ENCODE measurements at places on chromosomes 4 and X.

DNA sequence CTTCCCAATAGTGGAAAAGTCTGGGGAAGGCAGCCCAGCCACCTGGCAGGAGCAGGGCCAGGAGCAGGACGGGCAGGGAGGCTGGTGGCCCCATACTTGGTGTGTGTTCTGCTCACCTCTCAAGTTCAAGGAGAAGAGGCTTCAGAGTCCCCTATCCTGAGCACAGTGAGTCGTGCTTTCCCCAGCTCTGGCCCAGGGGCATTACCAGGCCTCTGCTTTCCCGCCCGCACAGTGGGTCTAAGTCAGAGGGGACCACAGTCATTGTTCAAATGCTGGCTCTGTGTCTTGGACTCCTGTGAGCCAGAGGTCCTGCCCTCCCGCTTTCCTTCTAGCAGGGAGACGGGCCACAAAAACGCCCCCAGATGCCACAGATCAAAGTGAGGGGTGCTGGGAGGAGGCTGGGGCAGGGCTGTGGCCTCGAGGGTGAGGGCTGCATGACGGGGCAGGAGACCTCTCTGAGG, 27.6 kb downstream of the HTRA3 start:
- DNase-seq: no peak

DNA sequence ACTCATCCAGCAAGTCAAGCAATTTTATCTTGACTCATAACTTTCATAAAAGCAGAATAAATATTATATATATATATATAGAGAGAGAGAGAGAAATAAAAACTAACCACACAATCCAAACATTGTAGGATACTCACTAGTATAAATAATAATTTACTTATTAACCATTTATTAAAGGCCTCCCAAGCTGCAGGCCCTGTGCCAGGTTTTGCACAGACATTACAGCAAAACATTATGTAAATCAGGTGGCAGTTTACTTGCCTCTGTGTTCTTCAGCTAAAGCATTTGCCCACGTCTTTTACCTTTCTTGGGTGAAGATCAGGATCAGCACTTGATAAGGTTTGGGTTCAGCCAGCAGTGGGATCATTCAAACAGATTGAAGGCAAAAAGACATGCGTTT, 75.6 kb downstream of the CLDN22 start:
- no peak for DNase-seq

DNA sequence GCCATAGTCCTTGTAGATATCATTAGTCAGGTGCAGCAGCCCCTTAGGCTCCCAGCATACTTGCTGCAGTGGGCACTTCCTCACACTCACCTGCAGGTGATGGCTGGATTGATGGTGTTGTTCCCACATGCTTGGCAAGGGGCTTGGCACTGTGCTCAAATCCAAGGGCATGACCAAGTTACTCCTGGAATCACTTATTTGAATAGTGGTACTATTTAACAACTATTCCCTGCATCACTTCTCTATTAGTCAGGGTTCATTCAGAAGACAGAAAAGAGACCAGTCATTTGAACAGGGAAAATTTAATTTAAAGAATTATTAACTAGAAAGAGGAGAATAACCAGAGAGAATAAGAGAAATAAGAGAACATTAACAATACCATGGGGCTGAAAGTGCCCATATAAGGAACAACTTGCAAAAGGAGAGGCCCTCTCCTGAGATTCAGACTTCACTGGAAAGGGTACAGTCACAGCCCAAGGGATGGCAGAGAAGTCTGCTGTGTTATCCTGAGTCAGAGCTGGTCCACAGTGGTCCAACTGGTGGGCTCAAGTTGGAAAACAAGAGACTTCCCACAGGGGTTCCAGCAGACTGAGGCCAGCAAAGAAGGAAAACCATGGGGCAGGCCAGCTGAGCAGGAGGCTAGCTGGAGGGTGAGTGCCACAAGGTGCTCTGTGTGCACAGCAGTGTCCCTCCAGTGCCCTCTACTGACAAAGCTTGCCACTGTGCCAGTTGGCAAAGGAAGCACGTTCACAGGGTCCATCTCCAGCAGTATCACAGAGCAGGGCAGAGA, 9.8 kb downstream of the SPP1 start:
- no peak for DNase-seq

GRCh38 chr4:138103597-138104283, 138.4 kb downstream of the SLC7A11 start:
- no peak for DNase-seq

- DNase-seq: no peak
These were observed 56.4 kb upstream of the XIAP start for GRCh38 chrX:123803331-123803983.

DNA sequence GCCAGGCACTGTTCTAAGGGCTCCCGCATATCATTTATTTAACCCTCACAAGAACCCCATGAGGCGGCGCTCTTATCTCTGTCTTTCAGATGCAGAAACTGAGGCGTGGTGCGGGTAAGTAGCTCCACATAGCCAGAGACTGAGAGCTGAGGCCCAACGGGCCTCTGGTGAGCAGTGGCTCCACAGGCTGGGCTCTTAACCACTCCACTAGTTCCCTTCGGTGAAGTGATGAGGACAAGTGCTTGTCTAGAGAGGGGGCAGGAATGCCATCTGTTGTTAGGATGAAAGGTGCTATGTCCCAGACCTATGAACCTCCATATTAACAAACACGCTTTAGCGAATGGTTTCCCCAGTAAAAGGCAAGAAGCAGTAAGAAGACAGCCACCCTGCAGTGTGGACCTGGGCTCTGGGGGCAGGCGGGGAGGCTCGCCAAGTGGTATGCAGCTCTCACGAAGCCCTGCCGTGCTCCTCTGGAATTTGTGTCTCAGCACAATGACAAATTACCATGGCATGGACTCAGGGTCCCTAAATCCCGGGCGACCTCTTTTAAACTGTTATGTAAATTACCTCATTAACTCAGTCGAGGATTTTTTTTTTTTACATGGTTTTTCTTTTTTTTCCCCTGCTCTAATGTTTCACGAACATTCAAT, 20.9 kb upstream of the S100G start:
- DNase-seq: no peak

DNA sequence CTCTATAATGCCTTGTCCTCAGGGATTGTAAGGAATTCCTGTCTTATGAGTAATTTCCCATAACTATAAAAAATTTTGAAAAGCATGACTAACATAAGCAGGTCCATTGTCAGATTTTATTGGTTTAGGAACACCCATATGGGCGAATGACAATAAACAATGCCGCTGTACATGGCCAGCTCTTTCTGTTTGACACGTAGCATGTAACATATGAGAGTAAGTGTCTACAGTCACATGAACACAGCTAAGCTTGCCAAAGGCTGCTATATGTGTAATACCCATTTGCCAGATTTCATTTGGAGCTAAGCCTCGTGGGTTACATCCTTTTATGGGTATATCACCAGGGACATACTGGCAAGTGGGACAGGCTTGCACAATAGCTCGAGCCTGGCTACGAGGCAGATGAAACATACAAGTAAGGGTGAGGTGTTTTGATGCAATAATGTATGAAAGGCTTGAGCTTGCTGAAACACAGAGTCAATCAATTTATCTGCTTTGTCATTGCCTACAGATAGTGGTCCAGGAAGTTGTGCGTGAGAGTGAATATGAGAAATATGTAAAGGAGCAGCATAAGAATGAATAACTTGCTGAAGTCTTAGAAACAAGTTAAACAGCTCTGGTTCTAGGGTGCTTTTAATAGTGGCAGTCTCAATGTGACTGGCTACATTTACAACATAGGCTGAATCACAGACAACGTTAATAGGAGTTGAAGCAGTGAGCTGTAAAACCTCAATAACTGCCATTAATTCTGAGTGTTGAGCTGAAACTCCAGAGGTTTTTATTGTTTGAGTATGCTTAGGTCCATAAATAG, 67.4 kb upstream of the UGT2B10 start:
- no peak for DNase-seq

DNA sequence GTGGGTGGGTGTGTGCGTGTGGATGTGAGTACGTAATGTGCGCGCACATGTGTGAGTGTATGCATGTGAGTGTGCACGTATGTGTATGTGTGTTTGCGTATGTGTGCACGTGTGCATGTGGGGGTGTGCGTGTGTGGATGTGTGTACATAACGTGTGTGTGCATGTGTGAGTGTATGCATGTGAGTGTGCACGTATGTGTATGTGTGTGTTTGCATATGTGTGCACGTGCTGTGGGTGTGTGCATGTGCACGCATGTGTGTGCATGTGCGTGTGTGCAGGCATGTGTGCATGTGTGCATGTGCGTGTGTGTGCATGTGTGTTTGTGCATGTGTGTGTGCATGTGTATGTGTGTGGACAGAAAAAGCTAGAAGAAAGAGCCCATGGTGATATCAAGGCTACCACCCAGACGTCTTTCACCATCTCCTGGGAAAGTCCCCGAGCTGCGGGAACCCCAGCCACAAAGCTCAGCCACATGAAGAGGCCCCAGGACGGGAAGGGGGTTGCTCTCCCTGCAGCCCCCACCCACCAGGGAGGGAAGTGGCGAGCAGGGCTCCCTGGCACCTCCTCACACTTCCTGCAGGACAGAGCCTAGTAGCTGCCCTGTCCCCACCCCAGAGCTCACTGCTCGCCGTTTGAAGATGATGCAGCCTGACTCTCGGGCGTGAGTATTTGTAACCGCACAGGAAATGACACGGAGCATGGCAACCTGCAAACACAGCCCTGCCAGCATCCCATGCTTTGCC, 108.3 kb downstream of the DCTD start:
- DNase-seq: peak; percentile 30

GRCh38 chr4:171715973-171716372, 97.2 kb upstream of the GALNTL6 start:
- DNase-seq: no peak

- no peak for DNase-seq
These were observed 18.4 kb downstream of the NMU start for GRCh38 chr4:55617587-55618197.

DNA sequence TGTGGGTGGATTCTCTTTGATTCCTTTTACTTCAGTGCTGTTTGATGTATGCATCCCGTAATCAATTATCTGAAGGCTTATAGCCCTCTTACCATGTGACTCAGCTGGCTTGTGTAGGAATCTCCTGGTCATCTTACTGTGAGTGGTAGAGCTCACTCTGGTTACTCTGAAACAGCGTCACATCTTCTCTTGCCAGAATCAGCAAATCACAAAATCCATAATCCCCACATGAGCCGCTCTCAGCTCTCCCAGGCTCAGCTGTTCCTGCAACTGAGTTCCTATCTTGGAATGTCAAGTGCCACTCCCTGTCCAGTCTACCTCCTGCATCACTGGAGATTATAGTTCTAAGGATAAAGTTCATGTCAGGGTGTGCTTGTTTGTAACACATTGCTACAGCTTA, 278.0 kb downstream of the FBXO8 start:
- no peak for DNase-seq

DNA sequence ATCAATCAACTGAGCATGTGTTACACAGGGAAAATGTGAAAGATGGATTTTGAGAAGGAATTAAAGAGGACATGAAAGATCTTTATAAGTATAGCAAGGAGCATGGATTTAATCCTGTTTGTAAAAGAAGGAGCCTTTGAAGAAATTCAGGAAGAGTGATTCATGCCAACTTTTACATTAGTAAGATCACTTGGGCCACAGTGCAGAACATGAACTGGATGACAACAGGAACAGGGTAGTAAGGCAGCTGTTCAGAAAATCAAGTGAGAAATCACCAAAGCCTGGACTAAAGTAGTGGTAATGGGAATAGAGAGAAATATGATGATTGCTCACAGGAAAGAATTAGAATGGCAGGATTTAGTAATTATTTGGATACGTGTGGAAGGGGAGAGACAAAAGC, 265.7 kb upstream of the PCDH7 start:
- DNase-seq: no peak

GRCh38 chrX:49972328-49972860, 50.0 kb downstream of the CLCN5 start:
- DNase-seq: no peak

DNA sequence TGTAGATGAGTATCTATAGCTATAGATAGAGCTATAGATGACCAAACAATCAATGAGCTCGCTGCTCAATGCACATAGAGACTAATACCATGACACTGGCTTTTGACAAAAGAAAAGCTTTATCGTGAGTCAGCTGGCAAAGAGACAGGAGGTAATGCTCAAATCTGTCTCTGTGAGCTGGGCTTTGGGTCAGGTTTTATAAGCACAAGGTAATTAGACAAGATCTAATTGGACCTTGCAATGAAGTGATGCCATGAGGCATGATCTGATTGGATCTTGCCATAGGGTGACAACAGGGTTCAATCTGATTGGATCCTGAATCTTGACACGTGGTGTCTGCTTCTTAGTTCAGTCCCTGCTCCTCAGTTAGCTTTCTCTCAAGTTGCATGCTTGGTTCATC, 180.7 kb upstream of the MXRA5 start:
- DNase-seq: no peak

DNA sequence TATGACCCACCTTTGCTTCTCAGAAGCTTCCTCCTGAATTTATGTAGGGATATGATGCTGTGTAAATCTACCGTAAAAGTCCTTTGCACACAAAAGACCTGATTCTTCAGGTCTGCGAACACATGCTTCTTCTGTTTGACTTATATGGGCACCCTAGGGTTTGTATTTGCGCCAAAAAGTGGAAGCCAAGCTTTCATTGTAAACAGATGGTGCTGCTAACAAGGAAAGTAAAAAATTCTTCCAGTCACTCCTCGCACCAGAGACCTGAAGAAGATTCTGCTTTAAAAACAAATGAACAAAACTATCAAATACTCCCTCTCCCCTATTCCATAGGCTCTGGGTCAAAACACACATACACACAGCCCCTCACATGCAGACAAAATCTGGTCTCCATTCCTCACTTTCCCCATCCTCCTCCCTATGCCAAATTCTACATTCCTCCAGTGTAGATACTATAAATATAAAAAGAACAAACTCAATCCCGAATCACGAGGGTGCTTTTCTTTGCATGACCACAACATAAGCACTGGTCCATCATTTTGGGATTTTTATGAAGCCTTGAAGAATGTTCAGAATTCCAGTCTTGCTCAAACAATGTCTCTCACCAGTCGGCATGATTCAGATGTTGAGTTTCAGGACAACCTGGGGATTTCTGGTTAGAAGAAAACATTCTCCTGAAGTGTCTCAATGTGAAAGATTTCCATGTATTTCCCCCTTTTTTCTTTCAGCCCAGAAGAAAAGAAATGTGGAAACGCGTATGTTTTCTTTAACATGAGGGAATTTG, 125.1 kb downstream of the PALLD start:
- DNase-seq: no peak

DNA sequence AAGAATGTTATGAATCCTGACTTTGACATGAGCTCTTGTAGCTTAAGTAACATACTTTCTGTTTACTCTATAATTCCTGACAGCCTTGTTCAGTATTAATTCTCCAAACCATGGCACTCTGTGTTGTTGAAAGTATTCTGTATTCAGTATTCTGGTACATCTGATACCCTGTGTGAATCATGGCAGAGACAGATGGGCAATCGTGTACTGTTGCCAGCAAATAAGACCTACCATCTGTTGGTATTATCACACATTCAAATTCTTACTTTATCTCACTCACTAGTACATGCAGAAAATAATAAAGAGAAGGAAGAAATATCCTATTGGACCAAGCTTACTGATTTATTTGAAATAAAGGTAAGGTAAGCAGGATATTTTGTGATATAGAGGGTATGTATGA, 7.9 kb downstream of the MBTPS2 start:
- no peak for DNase-seq

Data from stimulated activated CD8-positive, alpha-beta memory T cell treated with anti-CD3 and anti-CD28 coated beads, Interleukin-2, amount 100 ng/mL, for 48 hours (primary cell).